Activated CD8-positive, alpha-beta memory T cell treated with anti-CD3 and anti-CD28 coated beads, Interleukin-2, amount 10 ng/mL, durations not matched to agents 7 days and 5 days (primary cell): ENCODE measurements at places on chromosomes 1 and 21. TPM values are rescaled to one million over a fixed set of nuclear protein-coding genes. Genes with fewer than 3 reads are reported as not detected.

The INAVA gene
- total RNA-seq, result 2.6 TPM

The PCAT6 gene
- 0.58 TPM for total RNA-seq

The ANKRD45 gene
- total RNA-seq, result 0.20 TPM

The NUAK2 gene
- total RNA-seq, result 1.9 TPM

The SLC35E2B gene
- total RNA-seq, result 50.9 TPM

GRCh38 chr1:235998812-235999211, 66.1 kb downstream of the NID1 start:
- H3K27me3 ChIP-seq, result no peaks in the 10 kb centered on the region
- DNase-seq, result peak; percentile 94
- peak overlapping the region; percentile 97 for H3K27ac ChIP-seq
- H3K4me3 ChIP-seq, result peak overlapping the region; percentile 49

- H3K27ac ChIP-seq, result no peak overlapping the region
- no peak overlapping the region for H3K4me3 ChIP-seq
- DNase-seq, result no peak
- H3K36me3 ChIP-seq, result no peaks in the 10 kb centered on the region
- peaks cover 5% of the 10 kb centered on the region for H3K4me1 ChIP-seq
- H3K27me3 ChIP-seq, result peaks cover 5% of the 10 kb centered on the region
Observed at GRCh38 chr21:31531967-31532366, 127.5 kb upstream of the SOD1 start.

DNA sequence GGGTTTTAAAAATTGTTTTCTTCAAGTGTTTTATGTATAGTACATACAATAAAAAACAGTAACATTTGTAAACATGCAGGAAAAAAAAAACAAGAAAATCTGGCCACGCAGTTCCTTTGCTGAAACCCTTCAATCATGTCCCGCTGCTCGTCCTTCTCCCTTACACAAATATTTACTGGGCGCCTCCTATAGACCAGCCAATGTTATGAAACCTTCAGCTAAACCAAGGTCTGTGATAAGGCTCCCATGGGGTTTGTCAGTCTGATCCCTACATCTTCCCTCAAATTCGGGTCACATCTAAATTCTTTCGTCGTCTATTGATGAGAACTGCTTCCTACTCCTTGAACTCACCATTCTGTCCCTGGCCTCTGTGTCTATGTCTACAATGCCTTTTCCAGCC, 583.9 kb downstream of the SMYD3 start:
- peaks cover 6% of the 10 kb centered on the region for H3K36me3 ChIP-seq
- no peak for DNase-seq
- H3K27ac ChIP-seq, result no peak overlapping the region
- H3K27me3 ChIP-seq, result no peaks in the 10 kb centered on the region
- H3K4me3 ChIP-seq, result no peak overlapping the region

GRCh38 chr1:97061604-97062003, 340.0 kb downstream of the PTBP2 start:
- H3K36me3 ChIP-seq, result no peaks in the 10 kb centered on the region
- H3K27ac ChIP-seq, result no peak overlapping the region
- H3K4me1 ChIP-seq, result no peaks in the 10 kb centered on the region
- H3K27me3 ChIP-seq, result peaks cover 2% of the 10 kb centered on the region

DNA sequence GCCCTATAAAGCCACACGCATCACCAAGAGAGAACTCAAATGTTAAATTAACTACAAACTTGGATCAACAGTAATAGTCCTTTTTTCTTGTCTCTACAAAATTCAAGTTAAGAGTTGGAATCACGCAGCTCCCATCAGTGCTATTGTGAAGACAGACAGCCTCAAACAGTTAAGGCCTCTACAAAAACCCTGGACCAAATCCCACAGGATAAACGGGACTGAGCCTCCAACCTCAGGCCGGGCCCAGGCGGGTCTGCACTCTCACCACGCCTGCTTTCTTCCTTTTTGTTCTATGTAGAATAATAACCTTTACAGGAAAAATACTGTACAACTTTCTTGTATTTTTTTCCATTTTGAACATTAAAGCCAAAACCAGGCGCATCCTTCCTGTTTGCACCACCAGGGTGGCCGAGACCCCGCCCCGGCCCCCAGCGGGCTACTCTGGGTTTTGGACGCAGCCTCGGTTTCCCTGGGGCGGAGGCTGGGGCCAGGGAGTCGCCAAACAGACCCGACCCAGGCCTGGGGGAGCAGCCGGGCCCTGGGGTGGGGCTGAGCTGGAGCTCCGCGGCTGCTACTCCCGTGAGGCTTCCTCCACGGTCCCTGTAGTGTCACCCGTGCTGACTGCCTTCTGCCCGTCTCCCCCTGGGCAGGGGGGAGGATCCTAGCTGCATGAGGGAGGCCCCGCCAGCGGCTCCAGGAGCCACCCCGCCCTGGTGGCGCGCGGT, 158.4 kb downstream of the CASZ1 start:
- H3K4me1 ChIP-seq, result no peaks in the 10 kb centered on the region
- no peak overlapping the region for H3K4me3 ChIP-seq
- no peaks in the 10 kb centered on the region for H3K27me3 ChIP-seq
- H3K27ac ChIP-seq, result no peak overlapping the region
- H3K36me3 ChIP-seq, result no peaks in the 10 kb centered on the region

DNA sequence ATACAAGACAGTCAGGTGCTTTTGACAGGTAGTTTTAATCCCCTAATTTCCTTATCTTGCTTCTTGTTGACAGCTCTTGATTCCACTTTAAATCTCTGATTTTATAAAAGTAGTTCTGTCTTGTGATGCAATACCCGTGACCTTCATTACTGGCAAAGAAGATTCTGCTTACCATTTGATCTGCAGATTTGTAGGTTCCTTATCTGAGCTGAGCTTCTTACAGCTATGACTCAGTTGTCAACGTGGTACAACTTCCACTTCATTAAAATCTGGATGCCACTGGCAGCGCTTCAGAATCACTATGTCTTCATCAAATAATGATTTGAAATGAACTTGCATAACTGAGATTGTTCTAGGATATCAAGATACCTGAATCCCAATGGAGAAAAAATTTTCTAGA, 543.6 kb upstream of the B3GALT2 start:
- H3K27ac ChIP-seq, result no peak overlapping the region
- H3K4me3 ChIP-seq, result no peak overlapping the region
- DNase-seq, result no peak
- H3K27me3 ChIP-seq, result no peaks in the 10 kb centered on the region
- H3K36me3 ChIP-seq, result no peaks in the 10 kb centered on the region
- no peaks in the 10 kb centered on the region for H3K4me1 ChIP-seq

GRCh38 chr1:227728892-227729143, 6.3 kb downstream of the JMJD4 start:
- H3K4me1 ChIP-seq, result peaks cover 22% of the 10 kb centered on the region
- H3K4me3 ChIP-seq, result peak overlapping the region; percentile 69
- peaks cover 13% of the 10 kb centered on the region for H3K36me3 ChIP-seq

DNA sequence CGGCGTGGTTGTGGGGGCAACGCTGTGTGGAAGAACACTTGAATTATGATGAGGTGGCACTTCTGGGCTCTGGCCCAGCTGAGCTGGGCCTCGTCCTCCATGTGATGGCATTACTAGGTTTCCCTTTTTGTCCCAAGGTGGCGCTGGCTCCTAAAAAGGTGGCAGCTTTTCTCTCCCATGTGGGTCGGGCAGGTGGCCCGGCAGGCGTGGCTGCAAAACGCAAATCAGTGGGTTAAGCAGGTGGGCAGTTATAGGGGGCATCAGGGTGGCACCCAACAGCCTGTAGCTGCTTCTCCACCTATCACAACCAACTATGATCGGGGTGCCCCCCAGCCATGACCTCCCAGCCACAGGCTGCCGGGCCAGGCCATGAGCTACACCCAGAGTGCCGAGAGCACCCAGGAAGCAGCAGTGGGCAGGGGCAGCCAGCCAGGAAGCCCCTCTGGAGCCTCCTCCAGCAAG, 59.6 kb downstream of the KCNAB2 start:
- no peaks in the 10 kb centered on the region for H3K36me3 ChIP-seq
- no peak overlapping the region for H3K4me3 ChIP-seq
- H3K27me3 ChIP-seq, result no peaks in the 10 kb centered on the region
- no peak for DNase-seq

DNA sequence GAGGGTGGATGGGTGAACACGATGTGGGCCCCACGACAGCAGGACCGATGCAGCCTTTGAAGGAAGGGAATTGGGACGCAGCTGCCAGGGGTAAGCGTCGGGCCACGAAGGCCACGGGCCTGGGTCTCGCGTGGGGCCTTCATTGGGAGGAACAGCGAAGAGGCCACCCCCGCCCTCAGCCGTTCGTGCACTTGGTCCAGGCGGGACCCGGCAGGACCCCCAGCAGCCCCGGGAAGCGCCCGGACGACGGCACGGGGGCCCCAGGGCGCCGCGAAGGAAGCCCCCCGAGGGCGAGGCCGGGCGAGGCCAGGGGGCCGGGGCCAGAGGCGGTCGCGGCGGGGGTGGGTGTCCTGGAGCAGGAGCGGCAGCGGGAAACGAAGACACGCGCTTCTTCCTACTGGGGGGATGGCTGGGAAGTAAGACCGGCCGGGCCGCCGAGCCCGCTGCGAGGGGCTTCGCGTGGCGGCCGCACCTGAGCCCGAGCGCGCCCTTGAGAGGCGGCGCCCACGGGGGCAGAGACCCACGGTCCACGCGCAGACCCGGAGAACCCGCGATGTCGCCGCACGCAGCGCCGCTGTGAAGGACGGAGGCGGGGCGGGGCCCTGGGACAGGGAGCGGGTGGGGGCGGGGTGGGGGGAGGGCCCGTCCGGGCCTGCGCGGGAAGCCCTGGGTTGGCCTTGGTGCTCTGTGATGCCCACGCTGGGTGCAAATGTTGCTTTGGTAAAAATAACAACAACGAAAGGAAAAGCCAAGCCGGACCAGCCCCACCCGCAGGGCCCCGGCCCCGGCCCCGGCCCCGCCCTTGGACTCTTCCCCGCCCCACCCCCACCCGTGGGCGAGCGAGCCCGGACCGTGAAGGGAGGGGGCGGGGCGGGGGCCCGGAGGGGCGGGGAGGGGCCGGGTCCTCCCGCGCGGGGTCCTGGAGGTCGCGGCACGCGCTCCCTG, 56.0 kb upstream of the ADARB1 start:
- peaks cover 48% of the 10 kb centered on the region for H3K27me3 ChIP-seq
- H3K27ac ChIP-seq, result no peak overlapping the region
- peaks cover 4% of the 10 kb centered on the region for H3K4me1 ChIP-seq
- no peaks in the 10 kb centered on the region for H3K36me3 ChIP-seq
- H3K4me3 ChIP-seq, result no peak overlapping the region

- H3K27ac ChIP-seq, result peak overlapping the region; percentile 83
- no peaks in the 10 kb centered on the region for H3K36me3 ChIP-seq
- peak overlapping the region; percentile 67 for H3K4me3 ChIP-seq
- no peak for DNase-seq
- H3K27me3 ChIP-seq, result no peaks in the 10 kb centered on the region
- peaks cover 56% of the 10 kb centered on the region for H3K4me1 ChIP-seq
Observed at GRCh38 chr21:44931137-44931500, 8.7 kb upstream of the SLX9 start.

- H3K27me3 ChIP-seq, result peaks cover 6% of the 10 kb centered on the region
- H3K27ac ChIP-seq, result no peak overlapping the region
- DNase-seq, result no peak
- H3K4me3 ChIP-seq, result no peak overlapping the region
- no peaks in the 10 kb centered on the region for H3K36me3 ChIP-seq
- no peaks in the 10 kb centered on the region for H3K4me1 ChIP-seq
Observed at GRCh38 chr1:76746206-76746605, 121.1 kb upstream of the ST6GALNAC5 start.

DNA sequence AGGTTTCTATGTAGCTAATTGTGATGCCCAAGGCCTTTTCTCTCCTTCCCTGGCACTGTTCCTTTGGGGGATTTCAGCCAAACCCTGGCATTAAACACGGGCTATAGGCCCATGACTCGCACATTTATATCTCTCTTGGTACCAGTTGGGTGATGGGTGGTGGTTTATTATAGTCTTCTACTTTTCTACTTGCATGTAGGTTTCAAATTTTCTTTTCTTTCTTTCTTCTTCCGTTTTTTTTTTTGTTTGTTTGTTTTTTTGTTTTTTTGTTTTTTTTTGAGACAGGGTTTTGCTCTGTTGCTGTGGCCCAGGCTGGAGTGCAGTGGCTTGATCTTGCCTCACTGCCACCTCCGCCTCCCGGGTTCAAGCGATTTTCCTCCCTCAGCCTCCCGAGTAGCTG, 1.1 kb downstream of the IL10RB start:
- peaks cover 41% of the 10 kb centered on the region for H3K4me1 ChIP-seq
- H3K27ac ChIP-seq, result peak overlapping the region; percentile 93
- H3K36me3 ChIP-seq, result peaks cover 50% of the 10 kb centered on the region
- peak overlapping the region; percentile 89 for H3K4me3 ChIP-seq

GRCh38 chr1:100035214-100035613, 65.4 kb downstream of the SLC35A3 start:
- H3K36me3 ChIP-seq, result peaks cover 27% of the 10 kb centered on the region
- DNase-seq, result no peak
- H3K27me3 ChIP-seq, result no peaks in the 10 kb centered on the region
- H3K27ac ChIP-seq, result no peak overlapping the region

DNA sequence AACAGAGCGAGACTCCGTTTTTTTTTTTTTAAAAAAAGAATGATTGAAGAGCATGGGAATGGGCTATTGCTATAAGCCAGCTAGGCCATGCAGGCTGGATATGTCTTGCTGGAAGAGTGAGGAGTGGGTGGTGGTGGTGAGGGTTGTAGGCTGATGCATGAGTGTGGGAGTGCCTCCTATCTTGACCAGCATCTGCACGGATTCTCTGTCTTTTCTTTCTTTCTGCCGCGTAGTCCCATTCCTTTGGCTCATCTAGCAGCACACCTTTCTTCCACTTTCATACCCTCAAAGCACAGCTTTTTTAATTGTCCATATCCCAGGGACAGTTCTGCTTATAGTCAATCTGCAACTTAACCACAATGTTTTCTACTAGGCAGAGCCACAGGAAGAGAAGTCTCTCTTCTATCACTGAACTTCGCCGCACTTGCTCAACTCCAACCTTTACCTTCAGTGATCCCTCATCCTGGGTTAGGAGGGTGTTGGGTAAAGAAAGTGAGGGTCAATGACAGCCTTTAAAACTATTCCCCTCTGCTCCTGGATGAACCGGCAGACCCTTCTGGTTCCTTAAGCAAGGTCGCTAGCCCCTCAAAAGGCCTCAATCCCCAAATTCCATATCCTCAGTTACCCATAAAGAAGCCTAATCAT, 15.2 kb downstream of the ADCY10 start:
- no peaks in the 10 kb centered on the region for H3K27me3 ChIP-seq
- H3K36me3 ChIP-seq, result no peaks in the 10 kb centered on the region
- no peaks in the 10 kb centered on the region for H3K4me1 ChIP-seq
- no peak overlapping the region for H3K27ac ChIP-seq
- DNase-seq, result no peak
- no peak overlapping the region for H3K4me3 ChIP-seq

DNA sequence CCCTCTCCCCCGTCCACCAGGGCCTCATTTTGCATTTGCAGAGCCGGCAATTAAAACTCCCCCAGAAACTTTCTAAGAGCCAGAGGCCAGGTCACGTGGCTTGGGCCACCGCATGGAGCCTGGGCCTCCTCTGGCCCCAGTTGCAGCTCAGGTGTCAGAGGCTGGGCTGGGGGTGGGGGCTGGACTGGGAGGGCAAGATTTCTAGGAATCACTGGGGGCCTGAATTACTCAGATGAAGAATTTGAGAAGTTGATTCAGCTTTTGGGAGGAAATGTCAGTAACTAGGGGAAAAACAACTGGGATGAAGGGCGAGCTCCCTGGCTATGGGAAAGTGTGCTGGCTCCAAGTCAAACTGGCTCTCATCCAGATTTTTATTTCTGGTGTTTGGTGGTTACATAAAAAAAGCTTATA, 151.0 kb downstream of the CDC7 start:
- DNase-seq, result no peak
- H3K4me3 ChIP-seq, result no peak overlapping the region
- no peaks in the 10 kb centered on the region for H3K36me3 ChIP-seq
- no peak overlapping the region for H3K27ac ChIP-seq
- H3K4me1 ChIP-seq, result peaks cover 6% of the 10 kb centered on the region
- H3K27me3 ChIP-seq, result no peaks in the 10 kb centered on the region
